ENCODE measurements at places on chromosomes 11 and 22. TPM values are rescaled to one million over a fixed set of nuclear protein-coding genes. Genes with fewer than 3 reads are reported as not detected.

NAP1L4 gene
- total RNA-seq: 62.8 TPM

HTR3A gene
- total RNA-seq: not detected

CBX6 gene
- total RNA-seq: 80.1 TPM

CRYBB2 gene
- total RNA-seq: not detected

TOMT gene
- not detected for total RNA-seq

CLDN5 gene
- 68.0 TPM for total RNA-seq

HBB gene
- 257 TPM for total RNA-seq

DNA sequence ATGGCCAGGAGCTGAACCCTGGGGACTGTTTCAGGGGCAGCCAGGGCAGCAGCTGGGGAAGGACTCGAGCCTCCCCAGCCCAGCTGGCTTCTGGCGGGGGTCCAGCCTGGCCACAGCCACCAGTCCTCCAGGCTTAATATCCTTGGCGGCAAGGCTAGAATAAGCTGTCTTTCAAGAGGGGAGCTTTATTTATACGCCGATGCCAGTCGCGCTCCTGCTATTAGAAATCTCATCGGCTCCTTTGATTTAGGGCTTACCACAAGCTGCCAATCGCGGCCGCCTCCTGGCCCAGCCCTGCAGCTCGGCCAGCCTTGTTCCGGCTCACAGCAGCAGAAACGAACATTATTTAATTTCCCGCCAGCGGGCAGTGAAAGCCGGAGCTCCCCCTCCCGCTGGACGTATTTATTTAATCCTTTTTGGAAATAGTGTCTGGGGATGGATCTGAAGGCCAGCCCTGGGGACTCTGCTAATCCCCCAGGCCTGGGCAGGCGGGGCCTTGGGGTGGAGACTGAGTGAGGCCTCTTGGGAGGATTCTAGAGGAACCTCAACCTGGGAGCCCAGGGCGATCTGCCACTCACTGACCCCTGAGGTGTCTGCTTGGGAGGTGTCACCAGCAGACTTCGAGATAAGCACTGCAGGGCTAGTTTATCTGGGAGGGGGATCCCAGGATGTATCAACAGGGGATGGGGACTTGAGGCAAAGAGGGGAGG, 363.1 kb downstream of the MN1 start:
- no peak for DNase-seq

DNA sequence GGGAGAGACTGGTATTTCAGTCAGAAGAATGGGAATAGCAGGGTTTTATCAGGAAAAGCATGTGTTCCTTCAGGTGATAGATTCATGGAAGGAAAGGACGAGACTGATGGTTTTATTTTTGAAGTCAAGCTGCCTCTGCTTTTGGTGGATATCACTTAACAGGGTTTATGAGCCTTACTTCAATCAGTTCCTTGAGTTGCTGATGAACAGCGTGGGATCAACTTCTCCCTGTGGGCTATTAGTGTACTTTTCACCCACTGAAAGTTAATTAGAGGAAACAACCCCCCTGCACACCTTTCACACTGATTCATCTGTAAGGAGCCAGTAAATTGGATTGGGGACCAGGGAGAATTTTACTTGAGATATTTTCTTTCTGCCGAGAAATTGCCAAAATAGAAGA, 479.0 kb downstream of the NELL1 start:
- no peak for DNase-seq

GRCh38 chr22:45612940-45613339, 58.7 kb upstream of the ATXN10 start:
- DNase-seq: no peak

DNA sequence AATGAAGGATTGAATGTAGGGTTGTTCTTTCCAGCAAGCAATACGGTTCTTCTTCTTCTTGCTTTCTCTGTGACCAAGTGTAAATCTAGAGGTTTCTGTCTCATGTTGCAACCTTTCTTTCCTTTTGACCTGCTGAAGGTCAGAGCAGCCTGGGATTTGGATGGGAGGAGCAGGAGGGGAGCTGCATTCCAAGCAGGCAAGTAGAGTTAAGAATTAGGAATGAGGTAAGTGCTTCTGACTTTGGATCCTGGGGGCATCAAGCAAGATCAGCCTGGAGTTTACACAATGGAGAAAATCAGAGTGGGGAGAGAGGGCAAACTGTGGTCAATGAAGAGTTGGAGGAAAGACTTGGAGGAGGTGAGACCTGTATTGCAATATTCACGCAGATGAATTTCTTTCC, 225.6 kb upstream of the ZBED5 start:
- DNase-seq: no peak

GRCh38 chr11:68315171-68315920, 3.0 kb downstream of the LRP5 start:
- DNase-seq: no peak

DNA sequence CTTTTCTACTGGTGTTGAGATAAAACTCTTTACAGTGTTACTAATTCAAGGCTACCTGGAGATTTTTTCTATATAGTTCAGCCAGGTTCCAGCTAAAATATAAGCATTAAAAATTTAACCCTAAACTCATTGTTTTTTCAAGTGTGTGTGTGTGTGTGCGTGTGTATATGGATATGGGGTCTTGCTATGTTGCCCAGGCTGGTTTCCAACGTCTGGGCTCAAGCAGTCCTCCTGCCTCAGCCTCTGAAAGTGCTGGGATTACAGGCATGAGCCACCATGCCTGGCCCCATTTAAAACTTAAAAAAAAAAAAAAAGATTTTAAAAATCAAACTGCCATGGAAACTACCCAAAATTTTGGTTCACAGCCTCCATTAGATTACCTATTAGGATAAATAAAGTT, 4.5 kb upstream of the PES1 start:
- no peak for DNase-seq

GRCh38 chr11:44596525-44597276, 31.2 kb downstream of the CD82 start:
- DNase-seq: no peak

DNA sequence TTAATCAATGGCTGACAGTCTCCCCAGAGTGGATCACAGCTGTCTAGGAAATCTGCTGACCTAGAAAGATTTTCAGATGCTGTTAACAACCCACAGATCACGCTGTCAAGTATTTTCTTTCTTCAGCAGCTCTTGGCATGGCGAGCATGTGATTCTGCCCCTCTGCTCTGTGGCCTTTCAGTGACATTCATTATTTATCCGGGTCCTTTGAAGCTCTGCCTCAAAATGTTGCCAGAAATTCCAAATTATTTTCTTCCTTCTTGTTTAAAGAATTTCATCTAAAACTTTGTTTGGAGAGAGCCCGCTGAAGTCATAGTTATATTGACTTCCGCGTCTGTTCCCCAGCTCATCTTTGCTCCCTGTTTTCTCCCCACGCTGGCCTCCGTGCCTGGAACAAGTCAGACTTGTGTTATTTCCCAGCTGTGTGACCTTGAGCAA, 134.1 kb downstream of the COMMD9 start:
- no peak for DNase-seq
